HCT116 (cell line): ENCODE measurements at places on chromosomes 11 and 22.
A peak's percentile ranks its signal among the peaks of the same experiment; 100 is the strongest.

DNA sequence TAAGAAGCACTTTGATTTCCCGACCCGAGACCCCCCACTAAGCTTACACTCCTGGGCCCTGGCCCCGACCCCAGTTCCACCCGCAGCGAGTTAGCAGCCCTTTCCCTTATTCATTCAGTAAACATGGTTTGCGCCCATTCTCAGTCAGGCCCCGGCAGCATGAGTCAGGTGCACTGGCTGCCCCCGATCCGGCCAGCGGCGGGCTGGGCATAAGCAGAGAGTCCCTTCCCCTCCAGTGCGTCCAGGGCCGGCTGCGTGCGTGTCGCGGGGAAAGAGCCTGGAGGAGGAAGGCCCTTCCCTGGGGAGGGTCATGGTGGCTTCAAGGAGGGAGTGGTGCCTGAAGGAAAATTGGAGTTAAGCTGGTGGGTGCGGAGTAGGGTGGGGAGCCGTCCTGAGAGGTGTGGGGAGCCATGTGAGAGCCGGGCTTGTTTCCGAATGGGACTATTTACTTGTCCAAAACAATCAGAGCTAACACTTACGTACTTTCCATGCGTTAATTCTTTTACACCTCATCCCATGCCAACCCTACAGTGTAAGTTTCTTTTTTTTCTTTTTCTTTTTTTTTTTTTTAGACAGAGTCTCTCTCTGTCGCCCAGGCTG is 657 bp downstream of the IGHMBP2 start:
- no peak for DNase-seq

GRCh38 chr11:67675058-67675747 is 780 bp upstream of the ALDH3B2 start:
- DNase-seq = no peak

DNA sequence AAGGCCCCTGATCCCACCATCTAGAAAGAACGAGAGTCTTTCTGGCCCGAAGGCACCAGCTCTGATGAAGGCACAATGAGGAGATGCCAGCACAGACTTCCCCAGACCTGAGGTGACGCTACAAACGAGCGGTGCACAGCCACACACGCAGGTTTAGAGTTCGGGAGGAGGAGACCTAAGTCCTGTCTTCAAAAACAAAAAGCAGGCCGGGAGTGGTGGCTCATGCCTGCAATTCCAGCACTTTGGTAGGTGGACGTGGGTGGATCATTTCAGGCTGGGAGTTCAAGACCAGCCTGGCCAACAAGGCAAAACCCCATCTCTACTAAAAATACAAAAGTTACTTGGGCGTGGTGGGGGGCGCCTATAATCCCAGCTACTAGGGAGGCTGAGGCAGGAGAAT is 9.5 kb downstream of the LTO1 start:
- no peak for DNase-seq

DNA sequence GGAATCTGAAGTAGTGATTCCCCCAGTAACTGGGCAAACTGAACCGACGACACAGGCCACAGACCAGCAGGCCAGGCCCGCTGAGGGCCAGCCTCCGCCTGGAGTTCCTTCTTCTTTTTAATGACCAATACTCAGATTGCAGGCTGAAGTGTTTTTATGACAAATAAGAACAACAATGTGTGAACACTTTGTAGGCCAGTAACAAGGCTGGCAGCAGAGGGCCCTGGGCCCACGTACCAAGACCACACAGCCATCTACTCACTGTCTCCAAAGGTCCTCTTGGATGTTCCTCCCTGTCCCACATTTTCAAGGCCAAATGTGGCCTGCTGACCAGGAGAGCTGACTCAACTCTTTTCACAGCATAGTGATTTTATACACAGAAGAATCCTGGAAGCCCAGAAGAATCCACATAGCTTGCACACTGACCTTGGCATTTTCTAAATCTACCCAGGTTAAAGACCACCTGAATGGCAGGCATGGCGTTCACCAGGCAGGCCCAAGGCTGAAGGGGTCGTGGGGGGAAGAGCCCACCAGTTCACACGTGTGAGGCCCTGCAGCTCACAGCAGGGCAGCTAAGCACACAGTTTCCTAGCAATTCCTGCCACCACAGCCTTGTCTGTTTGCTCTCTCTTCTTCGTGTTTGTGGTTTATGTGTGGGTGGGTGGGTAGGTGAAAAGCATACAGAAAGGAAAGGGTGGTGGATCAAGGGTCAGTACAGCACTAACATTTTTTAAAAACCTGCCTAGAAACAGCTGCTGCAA is 13.3 kb downstream of the SMCO4 start:
- DNase-seq = no peak

DNA sequence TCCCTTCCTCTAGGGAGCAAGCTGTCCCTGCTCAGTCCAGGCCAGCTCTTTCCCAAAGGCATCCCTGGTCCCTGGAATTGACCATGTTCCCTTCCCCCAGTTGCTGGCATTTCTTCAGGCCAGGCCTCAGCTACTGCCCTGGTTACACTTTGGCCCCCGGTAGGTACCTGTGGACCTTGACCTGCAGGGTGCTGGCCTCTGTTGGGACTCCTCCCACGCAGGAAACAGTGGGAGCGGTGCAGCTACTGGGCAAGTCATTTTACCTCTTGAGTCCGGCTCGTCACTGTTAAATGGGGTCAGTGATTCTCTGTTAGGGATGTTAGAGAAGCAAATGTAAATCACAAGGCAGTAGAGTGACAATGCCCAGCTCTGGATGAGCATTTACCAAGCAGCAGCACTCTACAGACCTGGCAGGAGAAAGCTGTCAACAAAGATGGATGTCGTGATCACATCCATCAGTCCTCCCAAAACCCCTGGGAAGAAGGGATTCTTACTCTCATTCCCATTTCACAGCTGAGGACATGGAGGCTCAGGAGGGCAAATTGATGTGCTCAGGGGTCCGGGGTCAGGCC is 16.9 kb downstream of the MYO7A start:
- DNase-seq = no peak

- DNase-seq = no peak
These were observed 8.6 kb downstream of the CDPF1 start for GRCh38 chr22:46241396-46242007.

DNA sequence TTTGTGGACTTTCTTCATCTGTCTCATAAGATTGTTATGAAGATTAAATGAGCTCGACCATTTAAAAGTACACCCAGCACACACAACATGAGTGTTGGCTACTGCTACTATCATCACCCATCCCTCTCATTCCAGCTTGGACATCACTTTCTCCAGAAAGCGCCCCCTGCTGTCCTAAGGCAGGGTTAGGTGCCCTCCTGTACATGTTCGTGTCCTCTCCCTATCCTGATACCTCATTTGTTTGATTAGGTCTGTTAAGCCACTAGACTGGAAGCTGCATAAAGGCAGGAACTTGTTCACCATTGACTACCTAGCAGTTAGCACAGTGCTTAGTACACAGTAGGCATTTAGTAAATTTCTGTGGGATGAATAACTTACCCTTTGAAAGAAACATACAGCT is 85.5 kb downstream of the ENTHD1 start:
- peak; percentile 31 for DNase-seq

GRCh38 chr11:122334546-122335339 is 218.7 kb upstream of the BLID start:
- DNase-seq = no peak

DNA sequence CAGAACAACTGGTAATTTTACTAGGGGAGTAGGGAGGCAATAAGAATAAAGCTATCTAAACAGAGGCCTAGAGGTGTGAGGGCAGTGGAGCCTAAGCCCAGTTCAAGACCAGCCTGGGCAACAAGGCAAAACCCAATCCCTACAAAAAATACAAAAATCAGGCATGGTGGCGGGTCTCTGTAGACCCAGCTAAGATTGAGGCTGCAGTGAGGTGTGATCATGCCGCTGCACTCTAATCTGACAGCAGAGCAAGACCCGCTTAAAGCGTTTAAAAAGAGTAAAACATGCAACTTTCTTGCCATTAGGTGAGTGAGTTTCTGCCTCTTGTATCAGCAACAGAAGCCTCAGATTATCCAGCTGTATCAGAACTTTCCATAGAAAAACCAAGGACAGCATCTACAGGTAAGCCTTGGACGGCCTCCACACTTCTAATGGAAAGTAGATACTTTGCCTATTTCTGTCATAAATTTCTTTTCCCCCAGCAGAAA is 12.1 kb downstream of the TAF1D start:
- no peak for DNase-seq

DNA sequence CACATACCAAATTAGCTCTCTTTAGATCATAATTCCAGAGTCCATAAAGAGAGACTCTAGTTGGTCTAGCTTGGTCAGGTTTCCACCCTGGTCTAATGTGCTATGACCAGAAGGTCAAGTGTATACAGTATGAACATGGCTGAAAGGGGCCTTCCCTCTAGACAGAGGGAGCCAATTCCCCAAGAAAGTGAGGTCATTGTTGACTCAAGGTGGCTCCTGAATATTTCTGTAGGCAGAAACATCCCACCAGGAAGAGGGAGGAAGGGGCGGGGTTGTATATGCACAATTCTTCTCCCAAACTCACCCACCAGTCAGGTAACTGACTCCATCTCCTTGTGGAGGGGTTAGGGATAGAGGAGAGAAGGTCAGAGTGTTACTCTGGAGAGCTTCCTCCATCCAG is 281.8 kb upstream of the PLET1 start:
- no peak for DNase-seq

- no peak for DNase-seq
These were observed 282.7 kb upstream of the CCDC179 start for GRCh38 chr11:23143022-23143421.

DNA sequence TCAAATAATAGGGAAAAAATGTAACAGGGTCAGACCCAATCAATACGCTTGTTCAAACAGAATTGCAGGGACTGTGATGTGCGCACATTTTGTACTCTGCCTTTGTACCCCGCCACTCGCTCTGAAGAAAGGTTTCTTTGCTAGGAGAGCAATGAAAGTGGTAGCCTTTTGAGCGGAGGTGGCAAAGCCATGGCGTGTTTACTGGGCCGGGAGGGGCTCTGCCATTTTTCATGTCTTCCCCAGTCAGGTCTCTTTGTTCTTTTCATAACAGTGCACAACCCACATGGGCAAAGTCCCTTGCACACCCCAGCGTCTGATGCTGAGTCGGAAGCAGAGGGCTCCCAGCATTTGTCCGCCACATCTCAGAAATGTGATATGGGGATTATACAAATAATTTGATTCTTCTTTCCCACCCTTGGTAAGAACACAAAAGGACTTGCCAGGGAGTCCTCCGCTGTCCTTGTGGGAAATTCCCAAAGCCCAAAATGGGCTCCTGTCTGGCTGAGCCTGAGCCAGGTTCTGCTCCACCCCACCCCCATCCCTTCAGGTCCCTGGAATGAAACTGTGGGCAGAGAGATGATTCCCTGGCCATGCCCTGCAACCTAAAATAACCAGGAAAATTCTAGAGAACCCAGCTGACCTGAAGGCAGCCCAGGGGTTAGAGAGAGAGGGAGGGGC is 36.6 kb downstream of the C11orf58 start:
- DNase-seq = no peak

- DNase-seq = peak; percentile 10
These were observed 546.0 kb downstream of the BRD1 start for GRCh38 chr22:49281467-49282340.

DNA sequence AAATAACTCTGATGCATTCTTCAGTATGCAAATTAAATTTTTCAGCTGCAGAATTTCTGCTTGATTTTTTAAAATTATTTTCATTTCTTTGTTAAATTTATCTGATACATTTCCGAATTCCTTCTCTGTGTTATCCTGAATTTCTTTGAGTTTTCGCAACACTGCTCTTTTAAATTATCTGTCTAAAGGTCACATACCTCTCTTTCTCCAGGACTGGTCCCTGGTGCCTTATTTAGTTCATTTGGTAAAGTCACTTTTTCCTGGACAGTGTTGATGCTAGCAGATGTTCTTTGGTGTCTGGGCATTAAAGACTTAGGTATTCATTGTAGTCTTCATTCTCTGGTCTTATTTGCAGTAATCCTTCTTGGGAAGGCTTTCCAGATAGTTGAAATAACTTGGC is 577.4 kb upstream of the LUZP2 start:
- DNase-seq = no peak

DNA sequence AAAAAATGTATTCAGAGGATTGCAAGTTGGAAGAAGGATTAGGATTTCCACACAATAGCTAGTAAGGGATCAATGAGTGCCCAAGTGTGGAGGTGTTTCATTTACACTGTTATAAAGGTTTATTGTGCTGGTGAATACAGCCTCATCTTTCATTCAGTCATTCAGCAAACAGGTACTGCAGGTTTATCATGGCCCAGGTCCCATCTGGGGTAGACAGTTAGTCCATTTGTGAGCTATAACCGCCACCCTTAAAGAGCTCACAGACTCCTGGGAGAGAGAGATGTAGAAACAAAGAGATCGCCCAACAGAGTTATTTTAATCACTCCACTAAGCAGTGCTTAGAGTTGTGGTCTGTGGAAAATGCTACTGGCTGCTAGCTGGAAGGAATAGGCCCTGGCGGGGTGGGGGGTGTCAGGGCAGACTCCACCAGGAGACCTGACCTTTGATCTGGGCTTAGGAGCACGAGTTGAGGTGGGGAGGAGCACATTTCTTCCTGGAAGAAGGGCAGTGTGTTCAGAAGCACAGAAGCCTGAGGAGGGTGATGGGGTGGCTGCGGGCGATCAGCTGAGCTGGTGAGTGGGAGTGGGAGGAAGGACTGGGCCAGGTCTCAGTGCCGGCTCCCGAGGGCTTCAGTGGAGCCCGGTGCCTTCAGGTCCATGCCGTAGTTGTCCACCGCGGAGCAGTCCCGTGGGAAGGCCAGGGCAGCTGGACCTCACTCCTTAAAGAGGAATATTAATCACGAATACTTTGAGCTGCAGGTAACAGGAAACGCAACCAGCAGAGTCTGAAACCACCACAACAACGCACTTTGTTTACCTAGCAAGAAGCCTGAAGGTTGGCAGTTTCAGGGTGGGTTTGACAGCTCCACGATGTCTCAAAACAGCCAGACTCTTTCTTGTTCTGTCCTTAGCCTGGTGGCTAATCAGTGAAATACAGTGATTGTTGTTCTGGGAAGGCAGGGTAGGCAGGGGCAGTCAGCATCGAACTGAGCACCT is 11.2 kb downstream of the TOM1 start:
- no peak for DNase-seq

GRCh38 chr11:79013509-79013908 is 427.3 kb downstream of the TENM4 start:
- DNase-seq = no peak

DNA sequence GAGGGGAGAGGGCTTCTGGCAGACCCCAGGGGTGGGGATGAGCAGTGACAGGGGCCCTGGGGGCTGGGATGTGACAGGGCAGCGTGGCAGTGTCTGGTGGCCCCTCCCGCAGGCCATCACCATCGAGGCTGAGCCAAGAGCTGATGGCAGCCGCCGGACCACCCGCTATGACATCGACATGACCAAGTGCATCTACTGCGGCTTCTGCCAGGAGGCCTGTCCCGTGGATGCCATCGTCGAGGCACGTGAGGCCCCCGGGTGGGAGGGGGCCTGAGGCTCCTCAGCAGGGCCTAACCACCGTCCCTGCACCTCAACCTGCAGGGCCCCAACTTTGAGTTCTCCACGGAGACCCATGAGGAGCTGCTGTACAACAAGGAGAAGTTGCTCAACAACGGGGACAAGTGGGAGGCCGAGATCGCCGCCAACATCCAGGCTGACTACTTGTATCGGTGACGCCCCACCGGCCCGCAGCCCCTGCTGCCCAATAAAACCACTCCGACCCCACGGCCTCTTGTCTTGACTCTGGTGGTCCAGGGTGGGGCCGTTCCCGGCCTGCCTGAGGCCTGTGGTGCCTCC is 2.6 kb upstream of the TCIRG1 start:
- DNase-seq = no peak
